ENCODE measurements at places on chromosomes 16 and 17.

- peak; percentile 55 for DNase-seq
Measured at GRCh38 chr17:7716901-7717755, at the start of gene DNAH2. Gene DNAH2, plus strand, starts transcription at chr17:7717744. Its CDS starts 1,991 bp downstream, at chr17:7719735.

GRCh38 chr17:75301049-75301448 lies 11.8 kb upstream of the SLC25A19 start:
- DNase-seq = no peak

- no peak for DNase-seq
Measured at GRCh38 chr17:71613996-71614395, 506.8 kb upstream of the SOX9 start.

DNA sequence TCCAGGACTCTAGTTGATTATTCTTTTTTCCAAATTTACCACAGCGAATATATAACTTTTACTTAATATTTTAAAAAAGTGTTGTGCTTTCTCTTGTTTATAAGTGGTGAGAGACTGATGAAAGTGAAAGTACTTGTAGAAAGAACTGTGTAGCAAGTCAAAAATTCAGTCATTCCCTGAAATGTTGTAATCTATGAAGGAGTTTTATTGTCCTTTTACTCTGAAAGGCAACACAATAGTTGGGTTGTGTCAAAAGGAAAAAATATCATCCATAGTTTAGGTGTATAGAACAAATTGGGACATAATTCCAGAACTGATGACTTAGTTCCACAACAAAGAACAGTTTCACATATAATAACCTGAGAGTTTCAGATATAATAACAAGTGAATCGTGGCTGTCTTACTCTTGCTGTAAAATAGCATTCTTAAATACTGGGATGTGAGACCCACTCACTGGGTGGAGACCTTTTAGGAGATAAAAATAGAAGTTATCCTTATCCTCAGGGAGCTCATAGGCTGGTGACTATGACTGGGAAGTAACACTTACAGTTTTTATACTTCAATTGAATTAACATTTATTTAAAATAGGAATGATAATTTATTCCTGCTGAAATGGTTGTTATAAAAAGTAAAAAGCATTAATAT lies 20.6 kb downstream of the CYB5B start:
- no peak for DNase-seq

DNA sequence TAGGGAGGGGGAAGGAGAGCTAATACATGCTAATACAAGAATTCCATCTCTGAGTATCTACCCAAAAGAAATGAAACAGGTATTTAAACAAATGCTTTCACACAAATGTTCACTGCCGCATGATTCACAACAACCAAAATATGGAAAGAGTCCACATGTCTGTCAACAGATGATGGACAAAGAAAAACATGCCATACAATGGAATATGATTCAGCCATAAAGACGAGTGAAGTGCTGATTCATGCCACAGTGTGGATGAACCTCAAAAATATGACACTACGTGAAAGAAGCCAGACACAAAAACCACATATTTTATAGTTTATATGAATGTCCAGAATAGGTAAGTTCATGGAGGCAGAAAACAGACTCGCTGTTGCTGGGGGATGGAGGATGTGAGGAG lies 321.4 kb downstream of the FOXL1 start:
- no peak for DNase-seq

DNA sequence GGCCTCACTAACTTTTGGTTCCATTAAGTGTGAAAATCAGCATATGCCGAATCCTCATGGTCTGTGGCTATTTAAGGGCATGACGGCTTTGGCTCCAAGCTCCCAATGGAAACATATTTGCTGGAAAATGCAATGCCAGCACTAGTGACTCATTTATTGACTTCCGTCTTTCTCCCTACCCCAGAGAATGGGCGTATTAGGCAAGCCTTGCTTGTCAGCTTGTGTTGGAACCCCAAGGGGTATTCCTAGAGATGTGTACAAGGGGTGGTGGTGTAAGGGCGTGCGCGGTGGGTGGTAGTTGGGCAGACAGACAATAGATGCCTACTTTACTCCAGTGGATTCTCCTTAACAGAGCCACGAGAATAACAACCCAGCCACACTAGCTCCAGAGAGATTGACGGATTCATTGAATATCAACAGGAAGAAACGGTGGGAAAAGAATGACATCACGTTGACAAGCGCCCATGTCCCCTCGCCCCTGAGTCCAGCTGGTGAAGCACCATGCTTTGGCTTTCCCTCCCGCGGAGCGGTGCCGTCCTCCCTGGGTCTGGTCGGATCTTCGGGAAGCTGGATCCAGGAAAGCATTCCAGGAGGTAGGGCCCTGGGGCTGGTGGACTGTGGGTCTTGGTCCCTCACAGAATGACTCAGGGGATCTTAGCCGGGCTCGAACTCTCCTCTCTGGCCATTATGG lies 10.3 kb downstream of the CD300LB start:
- DNase-seq = peak; percentile 61

DNA sequence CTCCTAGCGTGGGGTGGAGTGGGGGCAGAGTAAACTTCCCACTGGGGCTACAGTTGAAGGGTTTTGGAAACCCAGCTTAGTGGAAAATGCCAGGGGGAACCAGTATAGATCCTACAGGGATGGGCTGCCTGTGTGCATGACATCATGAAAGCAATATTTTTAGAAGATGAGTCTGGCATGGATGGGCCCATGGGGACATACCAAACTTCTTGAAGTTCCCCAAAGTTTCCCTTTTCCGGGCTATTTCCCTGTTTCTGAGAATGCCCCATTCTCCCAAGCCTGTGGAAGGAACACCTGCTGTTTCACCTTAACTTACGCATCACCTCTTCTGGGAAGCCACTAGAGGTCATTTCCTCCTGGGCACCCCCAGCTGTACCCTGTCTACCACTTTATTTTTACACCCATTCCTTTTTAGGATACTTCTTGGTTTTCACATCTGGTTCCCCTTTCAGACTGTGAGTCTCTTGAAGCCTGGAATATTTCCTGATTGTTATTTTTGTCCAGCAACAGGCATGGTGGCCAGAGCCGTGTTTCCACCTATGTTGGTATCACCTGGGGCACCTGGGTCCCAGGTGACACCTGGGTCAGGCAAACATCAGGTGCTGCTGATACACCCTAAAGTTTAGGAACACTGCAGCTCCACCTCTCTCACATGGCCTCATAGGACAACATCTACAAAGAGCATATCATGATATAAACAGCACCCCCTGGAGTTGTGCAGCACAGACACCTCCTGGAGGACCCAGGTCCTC lies 9.8 kb downstream of the SOCS3 start:
- no peak for DNase-seq

DNA sequence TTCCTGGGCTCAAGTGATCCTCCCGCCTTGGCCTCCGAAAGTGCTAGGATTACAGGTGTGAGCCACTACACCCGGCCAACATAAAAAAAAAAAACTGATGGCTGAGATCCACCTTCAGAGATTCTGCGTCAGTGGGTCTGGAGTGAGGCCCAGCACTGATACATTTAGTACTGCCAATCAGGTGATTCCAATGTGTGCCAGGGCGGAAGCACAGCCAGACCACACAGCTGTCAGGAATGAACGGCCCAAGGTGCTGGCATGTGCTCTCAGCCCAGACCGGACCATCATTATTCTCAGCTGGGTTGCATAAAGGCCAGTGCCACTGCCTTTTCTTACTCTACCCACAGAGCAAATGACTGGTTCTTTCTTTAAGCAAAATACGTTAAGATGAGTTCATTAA lies 1.2 kb upstream of the BCO1 start:
- no peak for DNase-seq
